ENCODE measurements at places on chromosomes 12 and 14.

GRCh38 chr14:59788176-59788575, 82.4 kb downstream of the RTN1 start:
- no peak for DNase-seq

DNA sequence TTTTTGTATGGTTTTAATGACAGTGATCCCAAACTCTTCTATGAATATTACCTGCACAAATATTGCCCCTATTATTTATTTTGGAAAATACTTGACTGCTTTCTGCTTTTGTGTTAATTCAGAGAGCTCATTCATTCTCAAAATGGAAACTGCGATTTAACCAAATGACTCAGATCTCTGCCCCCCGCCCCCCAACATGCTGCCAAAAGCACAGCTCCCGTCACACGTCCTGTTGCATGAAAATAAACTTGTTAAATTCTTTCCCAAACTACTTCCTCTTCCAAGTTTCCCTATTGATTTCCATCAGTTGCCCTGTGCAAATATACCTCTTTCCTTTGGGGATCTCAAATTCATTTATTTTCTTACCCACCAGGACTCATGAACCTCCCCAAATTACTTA, 18.0 kb upstream of the NRDE2 start:
- DNase-seq, result no peak

DNA sequence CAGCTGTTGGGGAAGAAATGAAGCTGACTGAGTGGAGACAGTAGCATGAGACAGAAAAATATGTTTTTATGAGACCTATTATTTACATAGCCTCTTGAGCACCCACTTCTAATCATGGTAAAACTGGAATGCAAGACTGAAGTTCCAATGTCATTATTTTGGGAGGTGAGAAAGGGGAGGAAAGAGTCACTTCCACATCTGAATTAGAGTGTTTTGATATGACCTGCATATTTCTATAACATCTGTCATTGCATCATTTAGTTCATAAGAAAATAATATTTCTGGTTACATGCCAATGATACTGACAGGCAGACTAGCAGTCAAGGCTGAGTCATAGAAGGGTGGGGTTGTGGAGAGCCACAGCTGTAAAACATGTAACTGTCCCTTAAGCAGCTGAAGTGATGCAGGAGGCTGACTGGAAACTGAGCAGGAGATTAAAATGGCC, 26.7 kb downstream of the NTN4 start:
- no peak for DNase-seq

GRCh38 chr12:10554228-10554755, 48.6 kb downstream of the EIF2S3B start:
- no peak for DNase-seq

DNA sequence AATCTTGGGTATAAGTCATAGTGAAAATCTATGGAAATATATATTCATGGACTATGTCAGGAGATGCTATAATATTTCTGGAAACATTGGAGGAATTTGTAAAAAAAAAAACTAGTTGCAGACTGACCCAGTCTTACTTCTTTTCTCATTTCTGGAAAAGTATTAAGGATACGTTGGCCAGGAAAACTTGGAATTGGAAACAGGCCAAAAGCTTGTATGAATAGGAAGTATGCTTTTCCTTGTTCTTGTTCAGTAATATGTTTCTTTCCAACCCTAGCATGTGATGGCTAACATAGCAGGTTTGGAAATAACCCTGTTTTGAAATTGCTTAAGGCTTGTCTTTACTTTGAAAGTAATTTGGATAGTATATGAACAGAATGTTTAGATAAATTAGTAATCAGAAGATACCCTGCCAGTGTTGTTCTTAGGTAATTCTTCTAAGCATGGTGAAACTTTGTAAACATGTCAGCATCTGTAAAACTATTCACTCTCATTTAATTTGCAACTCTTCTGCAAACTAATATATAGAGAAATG, 316.2 kb downstream of the NPAS3 start:
- DNase-seq, result no peak

- DNase-seq, result no peak
These were observed 21.8 kb downstream of the SH2B3 start for GRCh38 chr12:111427417-111428074.

Measured in HEK293T (cell line).